Pancreas (tissue), 10 donors: ENCODE measurements at places on chromosomes 13 and 19. TPM values are rescaled to one million over a fixed set of nuclear protein-coding genes. Genes with fewer than 3 reads are reported as not detected.

INSR gene
- total RNA-seq = 127 TPM

RFX1 gene
- total RNA-seq = 7.5 TPM

CALR3 gene
- not detected for total RNA-seq

SCEL gene
- total RNA-seq = 0.16 TPM
